ENCODE measurements at places on chromosomes 12 and 14. TPM values are rescaled to one million over a fixed set of nuclear protein-coding genes. Genes with fewer than 3 reads are reported as not detected.

DNA sequence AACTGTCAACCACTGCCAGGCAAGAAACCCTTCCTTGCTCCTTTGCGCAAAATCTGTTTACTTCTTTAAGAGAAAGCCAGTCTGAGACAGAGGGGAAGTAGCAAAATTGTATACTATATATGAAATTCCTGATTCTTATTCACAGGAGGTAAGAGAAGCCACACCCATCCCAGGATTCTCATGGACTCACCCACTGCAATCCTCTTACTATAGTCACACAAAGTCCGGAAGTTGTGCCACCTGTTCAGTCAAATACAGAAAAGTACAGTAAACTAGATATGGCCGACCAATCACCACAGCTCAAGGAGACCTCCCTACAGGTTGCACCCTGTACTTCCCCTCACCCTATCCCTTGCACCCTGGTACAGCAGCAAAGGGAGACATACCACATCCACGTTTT, 2.9 kb downstream of the PRMT5 start:
- H3K36me3 ChIP-seq: peaks cover 9% of the 10 kb centered on the region
- no peak overlapping the region for H3K4me3 ChIP-seq
- no peak for DNase-seq

The PDE3A gene
- total RNA-seq: 11.5 TPM

GRCh38 chr12:6201826-6202225, 1.6 kb downstream of the CD9 start:
- no peaks in the 10 kb centered on the region for H3K27me3 ChIP-seq
- H3K4me3 ChIP-seq: peak overlapping the region; percentile 93
- no peaks in the 10 kb centered on the region for H3K36me3 ChIP-seq
- H3K27ac ChIP-seq: peak overlapping the region; percentile 98

- H3K4me1 ChIP-seq: no peaks in the 10 kb centered on the region
- no peak overlapping the region for H3K4me3 ChIP-seq
- no peaks in the 10 kb centered on the region for H3K27me3 ChIP-seq
Observed at GRCh38 chr12:30515351-30515750, 180.3 kb downstream of the IPO8 start.

DNA sequence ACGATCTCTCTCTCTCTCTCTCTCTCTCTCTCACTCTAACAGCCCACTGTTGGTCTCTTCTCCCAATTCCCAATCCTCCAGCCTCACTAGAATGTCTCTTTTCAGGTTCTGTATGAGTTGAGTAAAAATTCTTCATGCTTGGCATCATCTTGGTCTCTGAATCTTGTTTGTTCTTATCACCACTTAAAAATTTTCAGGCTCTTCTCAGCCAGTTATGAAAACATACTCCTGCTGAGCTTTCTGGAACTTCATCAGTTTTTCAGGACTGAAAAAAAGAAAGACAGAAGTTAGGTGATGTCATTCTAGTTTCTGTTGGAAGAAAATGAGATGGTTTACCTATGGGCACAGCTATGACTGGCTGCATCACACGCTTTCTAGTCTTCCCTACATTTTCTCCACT, 11.5 kb upstream of the IL22 start:
- no peaks in the 10 kb centered on the region for H3K27me3 ChIP-seq
- H3K4me3 ChIP-seq: no peak overlapping the region
- no peaks in the 10 kb centered on the region for H3K4me1 ChIP-seq
- no peak overlapping the region for H3K27ac ChIP-seq

GRCh38 chr12:128586451-128587029, 237.2 kb downstream of the SLC15A4 start:
- H3K4me1 ChIP-seq: no peaks in the 10 kb centered on the region
- DNase-seq: no peak
- no peaks in the 10 kb centered on the region for H3K36me3 ChIP-seq
- no peaks in the 10 kb centered on the region for H3K27me3 ChIP-seq
- H3K4me3 ChIP-seq: no peak overlapping the region

- H3K27ac ChIP-seq: peak overlapping the region; percentile 96
- H3K4me3 ChIP-seq: peak overlapping the region; percentile 92
- H3K27me3 ChIP-seq: no peaks in the 10 kb centered on the region
- no peaks in the 10 kb centered on the region for H3K36me3 ChIP-seq
- DNase-seq: peak; percentile 83
Observed at GRCh38 chr12:2795291-2796186, 769 bp downstream of the FKBP4 start.

Measured in breast epithelium (tissue), 4 donors.